Heart left ventricle (tissue), 16 donors: ENCODE measurements at places on chromosomes 2 and 18. TPM values are rescaled to one million over a fixed set of nuclear protein-coding genes. Genes with fewer than 3 reads are reported as not detected.

CFC1 gene
- not detected for total RNA-seq

TMEM247 gene
- not detected for total RNA-seq

SPP2 gene
- not detected for total RNA-seq

POTEF gene
- not detected for total RNA-seq

DNA sequence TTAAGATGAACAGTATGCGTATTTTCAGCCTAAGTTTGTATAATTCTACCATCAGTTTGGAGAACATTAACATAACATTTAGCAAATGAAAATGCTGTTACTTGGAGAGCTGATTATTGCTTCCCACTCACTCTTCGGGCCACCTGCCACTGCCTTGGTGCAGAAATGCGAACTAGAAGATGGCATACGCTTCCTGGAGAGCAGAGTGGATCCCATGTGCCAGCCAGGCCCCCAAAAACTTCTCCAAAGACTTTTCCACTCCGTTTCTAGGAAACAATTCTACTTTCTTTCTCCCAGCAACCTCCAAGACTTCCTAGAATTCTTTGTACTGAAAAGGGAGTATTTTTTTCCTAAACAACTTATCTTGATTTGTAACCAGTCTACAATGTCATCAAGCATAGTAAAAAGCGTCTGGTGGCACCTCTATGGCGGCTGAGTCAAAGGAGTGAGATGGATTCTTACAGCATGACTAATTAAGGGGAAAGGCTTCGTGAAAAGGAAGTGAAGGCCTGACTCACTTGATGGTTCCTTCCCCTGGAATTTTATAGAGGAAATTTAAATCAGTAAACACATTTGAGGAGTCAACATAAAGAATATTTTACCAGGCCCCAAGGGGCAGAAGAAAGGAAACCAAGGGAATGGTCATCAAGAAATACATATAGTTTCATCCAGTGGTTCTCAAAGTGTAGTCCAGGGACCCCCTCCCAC, 36.6 kb downstream of the FEZ2 start:
- H3K27ac ChIP-seq = peak overlapping the region; percentile 65
- H3K27me3 ChIP-seq = no peaks in the 10 kb centered on the region
- H3K4me3 ChIP-seq = no peak overlapping the region
- DNase-seq = no peak
- peaks cover 2% of the 10 kb centered on the region for H3K4me1 ChIP-seq

DNA sequence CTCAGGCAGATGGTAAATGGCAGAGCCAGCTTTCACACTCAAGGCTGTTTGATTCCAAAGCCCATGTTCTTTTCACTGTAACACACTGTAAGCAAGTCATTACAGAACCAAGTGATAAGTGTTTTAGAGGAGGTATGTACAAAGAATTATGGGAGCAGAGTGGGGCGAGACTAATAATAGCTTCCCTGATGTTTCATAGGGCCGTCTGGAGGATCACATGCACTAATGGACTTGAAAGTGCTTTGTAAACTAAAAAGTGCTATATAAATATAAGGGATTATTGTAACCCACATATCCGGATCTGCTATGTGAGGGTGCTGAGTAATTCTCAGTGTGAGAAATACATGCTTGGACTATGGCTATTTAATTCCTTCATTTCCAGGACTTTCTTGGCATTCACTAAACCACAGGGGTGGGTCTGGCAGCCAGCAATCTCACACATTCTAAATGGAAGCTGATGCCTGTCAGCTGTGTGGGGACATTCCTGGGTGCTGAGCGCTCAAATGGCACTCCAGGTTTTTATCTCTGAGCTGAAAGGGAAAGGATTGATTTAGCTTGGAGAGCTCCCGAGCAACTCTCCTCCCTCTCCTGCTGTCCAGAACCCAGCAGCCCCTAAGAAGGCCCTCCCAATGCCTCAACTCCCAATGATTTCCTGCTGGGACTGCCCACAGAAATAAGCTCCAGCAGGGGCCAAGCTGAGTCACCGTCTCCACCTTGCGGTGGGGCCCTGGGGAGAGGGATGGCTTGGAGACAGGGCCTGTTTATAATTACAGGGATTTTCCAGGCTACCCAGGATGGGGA, 222.8 kb downstream of the SOX11 start:
- H3K36me3 ChIP-seq = no peaks in the 10 kb centered on the region
- no peak for DNase-seq
- no peak overlapping the region for H3K4me3 ChIP-seq
- H3K4me1 ChIP-seq = peaks cover 7% of the 10 kb centered on the region
- no peaks in the 10 kb centered on the region for H3K27me3 ChIP-seq

DNA sequence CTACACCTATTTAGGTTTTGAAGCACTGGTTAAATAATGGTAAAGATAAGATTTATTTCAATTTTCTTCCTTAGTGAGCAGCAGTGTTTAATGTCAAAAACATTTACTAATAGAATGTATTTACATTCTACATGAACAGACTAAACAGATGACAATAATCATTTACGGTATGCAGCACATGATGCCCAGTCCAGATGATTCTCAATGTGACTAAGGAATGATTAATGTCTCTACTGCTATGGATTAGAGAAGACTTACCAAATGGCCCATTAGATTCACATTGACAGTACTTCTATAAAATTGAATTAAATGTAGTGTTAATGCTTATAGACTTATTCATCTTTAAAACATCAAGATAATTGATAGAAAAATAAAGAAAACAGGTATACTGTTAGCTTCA, 22.1 kb upstream of the SLC5A7 start:
- no peak overlapping the region for H3K27ac ChIP-seq
- no peaks in the 10 kb centered on the region for H3K36me3 ChIP-seq
- no peaks in the 10 kb centered on the region for H3K27me3 ChIP-seq
- H3K4me1 ChIP-seq = no peaks in the 10 kb centered on the region
- no peak for DNase-seq

- DNase-seq = peak; percentile 62
- no peaks in the 10 kb centered on the region for H3K27me3 ChIP-seq
- peak overlapping the region; percentile 92 for H3K4me3 ChIP-seq
- H3K27ac ChIP-seq = peak overlapping the region; percentile 99
- no peaks in the 10 kb centered on the region for H3K36me3 ChIP-seq
- peaks cover 45% of the 10 kb centered on the region for H3K4me1 ChIP-seq
These were observed 626 bp upstream of the SLC1A4 start for GRCh38 chr2:64988420-64989125.

DNA sequence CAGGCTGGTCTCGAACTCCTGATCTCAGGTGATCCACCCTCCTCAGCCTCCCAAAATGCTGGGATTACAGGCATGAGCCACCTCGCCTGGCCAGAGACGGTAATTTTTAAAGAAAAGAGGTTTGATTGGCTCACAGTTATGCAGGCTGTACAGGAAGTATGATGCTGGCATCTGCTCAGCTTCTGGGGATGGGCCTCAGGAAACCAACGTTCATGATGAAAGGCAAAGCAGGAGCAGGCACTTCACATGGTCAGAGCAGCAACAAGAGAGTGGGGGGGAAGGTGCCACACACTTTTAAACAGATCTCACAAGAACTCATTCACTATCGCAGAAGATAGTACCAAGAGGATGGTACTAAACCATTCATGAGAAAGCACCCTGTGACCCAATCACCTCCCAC, 38.0 kb upstream of the GPD2 start:
- no peaks in the 10 kb centered on the region for H3K27me3 ChIP-seq
- no peaks in the 10 kb centered on the region for H3K36me3 ChIP-seq
- H3K27ac ChIP-seq = no peak overlapping the region
- no peak for DNase-seq

- no peaks in the 10 kb centered on the region for H3K4me1 ChIP-seq
- H3K27ac ChIP-seq = no peak overlapping the region
- H3K27me3 ChIP-seq = no peaks in the 10 kb centered on the region
- no peaks in the 10 kb centered on the region for H3K36me3 ChIP-seq
- no peak for DNase-seq
These were observed 91.6 kb upstream of the RMP24 start for GRCh38 chr18:35880788-35881455.

GRCh38 chr2:237101118-237101979, 15.7 kb downstream of the COPS8 start:
- DNase-seq = no peak
- H3K36me3 ChIP-seq = peaks cover 77% of the 10 kb centered on the region
- no peaks in the 10 kb centered on the region for H3K27me3 ChIP-seq
- no peak overlapping the region for H3K27ac ChIP-seq
- no peak overlapping the region for H3K4me3 ChIP-seq

DNA sequence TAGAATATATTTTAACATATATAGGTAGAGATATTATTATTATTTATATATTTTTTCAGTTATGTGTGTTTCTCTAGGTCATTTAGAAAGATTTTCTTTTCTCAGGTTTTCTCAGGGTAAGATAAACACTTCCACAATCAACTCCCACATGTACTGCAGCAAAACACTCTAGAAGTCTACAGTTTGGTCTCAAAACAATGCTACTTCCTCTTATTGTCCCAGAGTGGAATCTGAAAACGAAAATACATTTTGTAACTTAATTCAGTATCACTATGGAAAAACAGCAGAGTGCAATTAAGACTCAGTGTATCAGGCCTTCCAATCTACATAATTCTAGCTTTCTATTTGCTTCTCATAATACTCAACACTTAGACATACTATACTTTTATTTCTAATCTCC, 190.1 kb upstream of the SLC35G4 start:
- H3K4me3 ChIP-seq = no peak overlapping the region
- no peaks in the 10 kb centered on the region for H3K4me1 ChIP-seq
- no peak overlapping the region for H3K27ac ChIP-seq
- H3K36me3 ChIP-seq = no peaks in the 10 kb centered on the region
- DNase-seq = no peak

DNA sequence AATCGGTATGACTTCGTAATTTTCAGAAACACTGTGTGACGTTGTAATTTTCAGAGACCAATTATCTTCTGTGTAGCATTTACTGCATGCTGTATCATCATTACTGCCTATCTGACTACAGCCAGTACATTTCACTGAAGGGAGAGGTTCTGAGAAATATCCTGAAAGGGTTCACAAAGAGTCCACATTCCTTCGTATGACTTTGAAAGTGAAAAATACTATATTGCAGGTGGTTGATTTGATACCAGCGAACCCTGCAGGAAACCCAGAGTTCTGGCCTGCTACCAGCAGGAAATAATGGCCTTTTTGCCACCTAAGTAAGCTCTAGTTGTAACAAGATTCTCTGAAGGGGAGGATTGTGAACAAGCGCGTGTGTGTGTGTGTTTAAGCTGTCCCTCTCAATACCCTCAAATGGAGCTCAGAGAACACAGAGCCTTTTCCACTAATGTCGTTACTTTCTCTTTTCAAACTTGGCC, 155.5 kb downstream of the ARHGAP28 start:
- H3K27me3 ChIP-seq = no peaks in the 10 kb centered on the region
- no peaks in the 10 kb centered on the region for H3K36me3 ChIP-seq
- no peak overlapping the region for H3K4me3 ChIP-seq
- no peak for DNase-seq
- no peaks in the 10 kb centered on the region for H3K4me1 ChIP-seq

DNA sequence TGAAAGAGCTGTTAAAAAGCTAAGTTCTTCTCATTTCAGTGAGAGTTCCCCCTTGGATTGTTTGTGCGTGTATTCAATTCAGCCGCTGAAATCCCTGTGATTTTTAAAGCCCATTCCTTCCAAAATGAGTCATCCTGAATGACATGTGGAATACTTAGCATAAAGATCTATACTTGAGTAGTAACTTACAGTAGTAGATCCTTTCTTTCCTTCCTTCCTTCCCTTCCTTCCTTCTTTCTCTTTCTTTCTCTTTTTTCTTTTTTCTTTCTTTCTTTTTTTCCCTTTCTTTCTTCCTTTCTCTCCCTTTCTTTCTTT, 18.2 kb upstream of the SOX11 start:
- H3K27me3 ChIP-seq = peaks cover 7% of the 10 kb centered on the region
- H3K36me3 ChIP-seq = no peaks in the 10 kb centered on the region
- DNase-seq = no peak
- no peak overlapping the region for H3K4me3 ChIP-seq
- no peak overlapping the region for H3K27ac ChIP-seq

DNA sequence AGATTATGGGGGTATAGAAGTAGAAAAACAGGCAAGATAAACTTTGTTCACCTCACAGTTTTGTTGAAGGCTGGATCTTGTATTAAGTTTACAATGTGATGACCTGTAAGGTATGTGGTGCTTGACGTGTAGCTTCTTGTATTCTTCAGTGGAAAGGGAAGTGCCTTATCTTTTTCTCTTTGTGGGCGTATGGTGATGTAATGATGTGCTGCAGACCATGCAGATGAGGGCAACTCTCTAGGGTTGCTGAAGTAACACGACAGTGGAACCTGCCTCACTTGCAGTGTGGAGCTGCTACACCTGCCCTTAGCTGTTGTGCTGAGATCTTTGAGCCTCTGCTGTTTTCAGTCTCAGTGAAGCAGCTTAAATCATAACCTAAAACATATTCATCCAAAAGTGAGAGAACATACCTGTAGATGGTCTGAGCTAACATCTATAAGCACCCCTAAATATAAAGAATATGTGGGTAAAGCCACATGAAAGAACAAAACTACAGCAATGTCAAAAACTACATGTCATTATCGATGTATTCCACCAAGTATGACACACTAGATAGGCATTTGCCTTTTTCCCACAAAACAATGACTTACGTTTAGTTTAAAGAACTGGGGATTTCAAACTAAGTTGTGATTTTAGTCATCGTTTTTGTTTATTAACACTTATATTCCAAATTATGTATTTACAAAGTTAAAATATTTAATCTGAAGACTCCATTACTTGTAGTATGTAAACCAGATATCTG, 1144.1 kb downstream of the CNTNAP5 start:
- no peaks in the 10 kb centered on the region for H3K27me3 ChIP-seq
- no peak overlapping the region for H3K27ac ChIP-seq
- H3K4me3 ChIP-seq = no peak overlapping the region
- no peak for DNase-seq

- DNase-seq = no peak
- H3K36me3 ChIP-seq = no peaks in the 10 kb centered on the region
- no peaks in the 10 kb centered on the region for H3K27me3 ChIP-seq
- no peak overlapping the region for H3K4me3 ChIP-seq
These were observed 144.7 kb downstream of the BABAM2 start for GRCh38 chr2:28035163-28035690.

- H3K27me3 ChIP-seq = no peaks in the 10 kb centered on the region
- no peak overlapping the region for H3K4me3 ChIP-seq
- no peaks in the 10 kb centered on the region for H3K4me1 ChIP-seq
- no peaks in the 10 kb centered on the region for H3K36me3 ChIP-seq
- H3K27ac ChIP-seq = no peak overlapping the region
- DNase-seq = no peak
These were observed 245.3 kb downstream of the STK39 start for GRCh38 chr2:168002021-168002553.

DNA sequence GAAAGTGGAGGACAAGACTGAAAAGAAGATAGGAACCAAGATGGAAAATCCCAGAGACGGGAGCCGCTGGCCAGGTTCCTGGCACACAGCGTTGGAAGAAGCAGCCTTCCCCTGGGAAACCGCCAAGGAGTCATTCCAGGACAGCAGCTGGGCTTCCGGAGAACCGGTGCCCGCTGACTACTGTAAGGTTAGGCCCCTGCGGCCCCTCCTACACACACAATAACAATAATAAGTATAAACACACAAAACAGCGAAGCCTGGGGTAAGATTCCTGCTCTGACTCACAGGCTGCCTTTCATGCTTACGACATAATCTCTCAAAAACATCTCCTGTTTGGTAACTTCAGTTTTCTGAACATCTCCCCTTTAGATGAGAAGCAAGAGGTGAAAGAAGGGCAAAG, 28.1 kb upstream of the MYCN start:
- no peak overlapping the region for H3K4me3 ChIP-seq
- H3K4me1 ChIP-seq = no peaks in the 10 kb centered on the region
- H3K36me3 ChIP-seq = no peaks in the 10 kb centered on the region

- H3K27me3 ChIP-seq = no peaks in the 10 kb centered on the region
- H3K4me1 ChIP-seq = no peaks in the 10 kb centered on the region
- no peak overlapping the region for H3K4me3 ChIP-seq
- DNase-seq = no peak
These were observed 59.7 kb upstream of the ZC3H15 start for GRCh38 chr2:186426153-186427016.
